ENCODE measurements at places on chromosomes 13 and 19.

DNA sequence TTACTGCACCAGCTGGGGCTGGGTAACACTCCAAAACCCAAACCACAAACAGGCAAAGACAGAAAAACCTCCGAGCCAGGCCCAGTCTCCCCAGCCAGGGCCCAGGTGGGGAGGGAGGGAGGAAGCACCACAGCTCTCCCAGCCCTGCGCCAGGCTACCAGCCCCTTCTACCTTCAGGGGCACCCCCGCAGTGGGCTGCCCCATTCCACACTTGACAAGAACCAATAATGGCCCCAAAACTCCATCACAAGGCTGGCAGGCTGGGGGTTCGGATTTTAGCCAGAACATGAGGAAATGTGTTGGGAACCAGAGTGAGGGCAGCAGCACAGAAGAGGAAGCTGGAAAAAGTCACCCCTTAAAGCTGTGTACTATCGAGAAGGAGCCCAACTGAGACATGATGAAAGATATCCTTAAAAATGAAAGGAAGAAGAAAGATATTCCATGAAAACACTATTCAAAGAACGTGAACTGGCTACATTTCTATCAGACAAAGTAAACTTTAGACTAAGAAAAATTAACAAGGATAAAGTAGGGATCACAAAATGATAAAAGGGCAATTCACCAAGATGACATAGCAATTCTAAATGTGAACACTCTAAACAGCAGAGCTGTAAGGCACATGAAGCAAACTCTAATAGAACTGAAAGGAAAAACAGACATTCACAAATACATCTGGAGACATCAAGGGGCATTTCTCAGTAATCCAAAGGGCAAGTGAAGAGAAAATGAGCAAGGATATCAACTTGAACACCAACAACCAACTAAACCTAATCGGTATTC, 12.9 kb downstream of the TUBGCP3 start:
- no peak for DNase-seq

DNA sequence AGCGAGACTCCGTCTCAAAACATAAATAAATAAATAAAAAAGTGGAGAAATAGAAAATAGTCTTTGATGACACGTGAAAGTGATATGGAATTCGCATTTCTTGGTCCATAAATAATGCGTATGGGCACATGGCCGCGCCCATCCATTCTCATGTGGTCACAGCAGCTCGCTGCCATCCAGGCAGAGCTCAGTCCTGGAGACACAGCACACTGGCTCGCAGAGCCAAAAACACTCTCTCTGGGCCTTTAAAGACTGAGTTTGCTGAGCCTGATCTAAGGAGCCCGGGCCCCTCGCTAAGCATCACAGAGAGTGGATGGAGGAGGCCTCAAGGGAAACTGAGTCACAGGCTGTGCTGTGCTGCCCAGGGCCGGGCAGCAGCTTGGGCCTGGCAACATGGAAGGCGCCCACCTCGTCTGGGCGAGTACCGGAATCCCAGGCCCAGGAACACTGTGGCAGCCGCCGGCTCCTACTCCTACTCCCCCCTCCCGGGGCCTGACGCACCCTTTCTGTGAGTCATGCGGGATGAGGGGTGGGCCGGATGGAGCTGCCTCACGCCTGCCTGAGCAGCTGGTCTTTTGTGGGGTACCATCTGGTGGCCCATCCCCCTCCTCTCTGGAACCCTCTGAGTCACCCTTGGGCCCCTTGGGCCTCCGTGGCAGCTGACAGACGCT, 28.9 kb upstream of the CACTIN start:
- DNase-seq = no peak

GRCh38 chr19:35168196-35168595, 13.7 kb downstream of the FXYD5 start:
- DNase-seq = no peak

DNA sequence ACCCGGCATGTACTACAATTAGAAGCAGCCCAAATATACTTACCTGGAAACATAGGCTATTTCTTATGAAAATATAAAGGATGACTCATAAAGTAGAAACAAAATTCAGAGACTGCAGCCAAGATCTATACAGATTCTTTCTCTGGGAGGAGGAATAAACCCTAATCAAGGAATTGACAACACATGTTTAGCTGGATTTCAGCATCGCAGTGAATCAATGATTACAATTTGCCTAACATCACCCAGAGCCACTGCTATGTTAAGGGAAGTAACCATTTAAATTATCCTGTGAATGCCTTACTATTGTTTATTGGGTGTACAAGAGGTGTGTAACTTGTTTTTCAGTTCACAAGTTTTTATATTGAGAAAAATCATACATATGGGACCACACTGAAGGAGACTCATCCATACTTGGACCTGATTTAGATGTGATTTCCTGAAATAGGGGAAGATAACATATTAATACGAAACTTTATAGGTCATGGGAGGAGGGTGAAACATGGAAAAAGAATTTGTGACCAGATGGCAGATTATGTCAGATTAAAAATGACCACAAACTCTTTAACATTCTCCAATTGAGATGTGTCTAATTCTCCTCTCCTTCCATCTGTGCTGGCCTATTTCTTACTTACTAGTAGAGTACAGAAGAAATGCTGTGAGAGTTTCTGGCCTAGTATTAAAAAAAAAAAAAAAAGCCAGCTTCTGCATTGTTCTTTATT, 1168.4 kb downstream of the SLITRK1 start:
- DNase-seq = no peak

- no peak for DNase-seq
Measured at GRCh38 chr13:51739027-51739764, 64.8 kb downstream of the DHRS12 start.

DNA sequence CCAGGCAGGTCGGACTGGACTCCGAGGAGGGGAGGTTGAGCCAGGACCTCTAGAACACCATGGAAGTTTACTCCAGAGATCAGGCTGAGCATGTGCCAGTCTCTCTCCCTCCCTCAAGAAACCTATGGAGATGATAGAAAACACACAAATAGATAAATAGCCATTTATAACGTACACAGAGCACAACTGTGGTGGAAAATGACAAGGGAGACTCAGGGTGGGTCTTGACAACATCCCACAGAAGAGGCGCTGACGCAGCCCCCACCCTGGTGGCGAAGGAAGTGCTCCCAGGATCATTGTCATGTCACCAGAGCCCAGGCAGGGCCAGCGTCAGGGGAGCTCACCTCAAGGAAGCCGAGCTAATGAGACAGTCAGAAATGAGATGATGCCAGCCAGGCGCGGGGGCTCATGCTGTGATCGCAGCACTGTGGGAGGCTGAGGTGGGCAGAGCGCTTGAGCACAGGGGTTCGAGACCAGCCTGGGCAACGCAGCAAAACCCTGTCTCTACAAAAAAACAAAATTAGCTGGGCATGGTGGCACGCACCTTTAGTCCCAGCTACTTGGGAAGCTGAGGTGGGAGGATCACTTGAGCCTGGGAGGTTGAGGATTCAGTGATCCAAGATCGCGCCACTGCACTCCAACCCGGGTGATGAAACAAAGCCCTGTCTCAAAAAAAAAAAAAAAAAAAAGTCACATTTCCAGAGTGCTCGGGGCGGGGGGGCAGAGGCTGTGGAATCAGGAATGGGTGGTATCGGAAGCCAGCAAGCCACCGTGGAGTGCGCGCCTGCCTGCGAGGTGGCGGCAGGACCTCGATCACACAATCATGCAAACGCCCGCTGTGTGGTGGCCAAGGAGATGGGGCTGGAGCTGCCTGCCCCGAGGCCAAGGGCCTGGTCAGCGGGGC, 178.4 kb downstream of the KDM4B start:
- no peak for DNase-seq

GRCh38 chr13:94622344-94622743, 20.7 kb downstream of the GPR180 start:
- no peak for DNase-seq

- no peak for DNase-seq
Measured at GRCh38 chr13:62033934-62034333, 618.3 kb upstream of the PCDH20 start.

- DNase-seq = no peak
Measured at GRCh38 chr13:79432992-79433391, 26.9 kb upstream of the RBM26 start.

DNA sequence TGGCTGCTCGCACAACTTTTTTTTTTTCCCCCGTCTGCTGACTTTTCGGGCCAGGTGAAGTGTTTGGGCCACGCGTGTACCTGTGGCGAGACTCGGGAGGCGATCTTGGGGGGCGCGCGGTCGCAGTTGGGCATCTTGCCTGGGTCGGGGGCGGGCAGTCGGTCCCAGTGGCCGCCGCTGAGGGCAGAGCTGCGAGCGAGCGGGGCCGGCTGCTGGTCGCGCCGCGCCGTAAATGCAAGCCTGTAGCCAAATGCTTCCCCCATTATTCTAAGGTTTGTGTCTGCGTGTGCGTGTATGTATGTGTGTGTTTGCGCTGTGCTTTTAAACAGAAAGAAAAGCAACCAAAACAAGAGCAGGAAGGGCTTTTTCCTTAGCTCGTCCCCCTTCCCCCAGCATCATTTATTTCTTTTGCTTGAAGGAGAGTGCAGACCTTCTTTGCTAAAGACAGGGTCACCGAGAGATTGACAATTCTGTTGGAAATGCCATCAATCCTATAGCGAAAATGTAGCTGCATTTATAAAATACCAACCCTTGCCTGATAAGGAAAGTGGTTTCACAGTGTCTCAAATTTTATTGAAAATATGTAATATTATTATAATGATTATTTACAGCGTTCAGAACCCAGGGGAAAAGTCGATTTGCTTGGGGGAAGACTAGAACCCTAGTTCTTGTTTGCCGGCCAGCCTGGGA, 143.2 kb upstream of the ZNF536 start:
- DNase-seq = no peak

DNA sequence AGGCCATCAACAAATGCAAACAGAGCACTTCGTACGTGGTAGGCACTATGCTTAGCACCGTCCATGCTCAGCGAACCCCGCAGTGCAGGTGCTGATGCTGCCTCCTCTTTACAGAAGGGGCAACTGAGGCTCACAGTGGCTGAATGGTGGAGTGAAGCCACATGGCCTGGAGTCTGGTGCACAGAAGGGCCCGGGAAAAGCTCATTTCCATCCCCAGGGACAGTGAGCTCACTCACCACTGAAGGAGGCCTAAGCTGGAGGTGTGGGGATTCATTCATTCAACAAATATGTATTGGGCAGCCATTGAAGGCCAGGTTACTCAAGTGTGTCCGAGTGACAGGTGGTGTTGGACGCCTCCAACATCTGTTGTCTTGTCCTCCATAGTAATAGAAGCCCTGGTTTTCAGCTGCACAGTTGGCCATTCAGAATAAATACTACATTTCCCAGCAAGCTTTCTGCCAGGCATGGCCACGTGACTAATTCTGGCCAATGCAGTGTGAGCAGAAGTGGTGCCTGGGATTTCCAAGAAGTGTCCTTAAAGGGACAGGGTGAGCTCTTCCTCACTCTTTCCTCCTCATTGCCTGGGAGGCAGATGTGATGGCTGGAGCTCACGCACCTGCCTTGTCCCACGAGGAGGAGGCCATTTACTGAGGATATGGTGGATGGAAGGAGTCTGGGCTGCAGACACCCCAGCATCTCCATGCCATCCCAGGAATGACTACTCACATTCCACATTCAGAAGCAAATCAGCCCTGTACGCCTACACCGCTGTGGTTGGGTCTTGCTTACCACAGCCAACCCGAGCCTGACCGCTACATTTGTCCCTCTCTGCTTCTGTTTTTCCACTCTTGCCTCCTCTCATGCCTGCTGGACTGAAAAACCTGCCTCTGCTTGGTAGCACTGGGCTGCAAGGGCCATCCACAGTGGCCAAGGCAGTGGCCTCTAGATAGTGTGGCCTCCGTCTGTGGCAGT, 2.3 kb upstream of the ZNRF4 start:
- no peak for DNase-seq

DNA sequence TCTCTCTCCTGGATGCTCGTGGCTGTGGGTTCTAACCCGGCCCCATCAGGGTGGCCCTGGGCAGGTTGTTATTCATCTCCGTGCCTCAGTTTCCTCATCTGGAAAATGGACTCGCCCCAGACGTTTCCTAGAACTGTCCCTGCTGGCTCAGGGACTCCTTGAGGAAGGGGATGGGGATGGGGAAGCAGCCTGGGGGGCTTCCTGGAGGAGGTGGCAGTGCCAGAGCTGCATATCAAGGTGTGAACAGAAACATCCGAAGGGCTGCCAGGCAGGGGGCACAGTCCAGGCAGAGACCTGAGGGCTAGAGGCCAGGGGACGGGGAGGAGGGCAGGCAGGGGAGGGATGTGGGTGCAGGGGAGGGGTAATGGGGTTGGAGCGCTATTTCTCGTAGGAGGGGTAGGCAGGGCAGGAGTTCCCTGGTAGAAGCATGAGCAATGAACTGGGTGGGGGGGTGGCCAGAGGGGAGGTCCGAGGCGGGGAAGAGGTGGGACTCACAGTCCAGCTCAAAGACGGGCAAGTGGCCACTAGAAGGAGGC, 3.6 kb upstream of the ELANE start:
- no peak for DNase-seq

- DNase-seq = peak; percentile 43
Measured at GRCh38 chr19:51799034-51799773, 4.2 kb downstream of the FPR3 start.

DNA sequence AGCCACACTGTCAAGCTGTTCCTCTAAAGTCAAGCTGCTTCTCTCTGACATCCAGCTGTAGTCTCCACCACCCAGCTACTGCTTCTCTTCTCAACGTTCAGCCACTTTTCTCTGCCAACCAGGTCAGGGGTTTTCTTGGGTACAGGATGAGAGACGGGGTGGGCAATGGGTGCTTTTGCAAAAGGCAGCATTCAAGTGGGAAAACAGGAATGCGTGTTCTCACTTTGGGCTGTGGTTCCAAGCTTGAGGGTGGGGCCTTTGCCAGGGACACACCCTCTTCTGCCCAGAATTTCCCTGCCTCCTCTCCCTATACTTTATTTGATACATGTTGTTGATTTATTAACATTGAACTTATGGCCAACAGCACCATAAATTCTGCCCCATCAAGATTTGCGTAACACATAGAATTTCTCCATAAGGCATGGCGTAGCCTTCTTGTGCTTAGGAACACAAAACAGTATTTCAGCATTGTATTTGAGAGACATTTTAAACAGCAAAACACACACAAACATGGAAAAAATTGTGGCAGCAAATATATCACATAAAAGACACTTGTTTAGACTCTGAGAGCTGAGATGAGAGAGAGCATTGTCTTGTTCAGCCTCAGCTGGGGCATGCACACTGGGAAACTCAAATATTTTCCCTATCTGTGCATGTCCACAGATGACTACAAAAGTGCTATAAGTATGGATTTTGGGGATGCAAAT, 392.8 kb downstream of the SLITRK6 start:
- DNase-seq = peak; percentile 85

DNA sequence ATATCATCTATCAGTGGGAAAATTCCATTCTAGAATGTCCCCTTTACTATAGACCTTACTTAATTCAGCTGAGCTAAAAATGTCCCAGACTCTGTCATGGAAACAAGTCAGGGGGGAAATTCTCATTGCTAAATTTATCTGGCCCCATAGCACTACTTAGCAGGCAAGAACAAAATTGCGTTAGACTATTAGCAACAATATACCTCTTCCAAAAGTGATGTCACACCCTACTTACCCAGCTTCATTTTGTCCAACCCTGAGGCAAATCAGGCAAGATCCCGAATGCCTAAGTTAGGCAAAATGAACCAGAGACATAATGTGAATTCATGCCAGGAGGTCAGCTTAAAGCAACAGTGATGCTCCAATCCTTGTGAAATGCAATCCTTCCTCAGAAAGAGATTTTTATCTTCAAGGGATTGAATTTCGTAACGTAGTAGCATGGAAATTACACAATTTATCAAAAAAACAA, 93.7 kb downstream of the FRY start:
- no peak for DNase-seq

- DNase-seq = no peak
Measured at GRCh38 chr19:41734156-41734555, 21.2 kb upstream of the CEACAM6 start.

- no peak for DNase-seq
Measured at GRCh38 chr19:2850256-2850925, 9.1 kb downstream of the ZNF555 start.

GRCh38 chr13:32802159-32802558, 214.1 kb upstream of the KL start:
- no peak for DNase-seq
